ENCODE measurements at places on chromosomes 6 and 20.

- no peak for DNase-seq
Measured at GRCh38 chr6:169774347-169774746, 22.9 kb downstream of the ERMARD start.

DNA sequence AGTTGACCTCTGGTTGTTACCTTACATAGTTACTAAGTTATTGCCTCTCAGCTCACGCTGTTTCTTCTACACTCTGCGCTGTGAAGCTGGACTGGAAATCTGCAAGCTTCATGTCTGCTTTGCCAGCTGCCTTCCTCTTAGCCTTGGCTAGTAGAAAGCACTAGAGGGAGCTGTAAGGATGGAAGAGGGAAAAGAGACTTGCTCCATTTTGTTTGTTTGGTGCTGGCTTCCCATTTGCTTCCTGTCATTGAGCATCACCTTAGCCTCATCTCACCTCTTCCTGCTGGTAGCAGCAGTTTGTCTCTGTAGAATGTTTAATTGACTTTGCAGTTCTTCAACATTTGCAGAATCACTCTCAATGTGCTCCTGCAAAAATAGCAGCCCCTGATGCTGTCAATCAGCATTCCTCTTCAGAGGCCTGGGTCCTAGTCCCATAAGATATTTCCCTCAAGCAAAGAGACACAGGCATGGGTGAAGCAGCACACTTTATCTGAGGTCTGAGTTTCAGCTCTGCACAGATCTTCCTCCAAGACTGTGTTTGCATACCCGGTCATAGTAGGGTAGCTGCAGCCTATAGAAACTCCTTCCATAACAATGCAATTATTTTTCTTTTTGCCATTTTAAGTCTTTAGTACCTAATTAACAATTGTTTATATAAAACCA is 302.2 kb upstream of the EPHA7 start:
- DNase-seq: peak; percentile 55

- DNase-seq: no peak
Measured at GRCh38 chr6:104789770-104790190, 69.9 kb downstream of the HACE1 start.

GRCh38 chr20:50015636-50015992 is 32.8 kb downstream of the SNAI1 start:
- no peak for DNase-seq

GRCh38 chr6:112680091-112680490 is 333.0 kb downstream of the RFPL4B start:
- no peak for DNase-seq

- DNase-seq: peak; percentile 76
Measured at GRCh38 chr6:99712519-99712918, 105.9 kb downstream of the PRDM13 start.

GRCh38 chr20:36303020-36303595 is 3.0 kb upstream of the DLGAP4 start:
- no peak for DNase-seq

All from NCI-H1436 (cell line).